ENCODE measurements at places on chromosomes 4 and X.

DNA sequence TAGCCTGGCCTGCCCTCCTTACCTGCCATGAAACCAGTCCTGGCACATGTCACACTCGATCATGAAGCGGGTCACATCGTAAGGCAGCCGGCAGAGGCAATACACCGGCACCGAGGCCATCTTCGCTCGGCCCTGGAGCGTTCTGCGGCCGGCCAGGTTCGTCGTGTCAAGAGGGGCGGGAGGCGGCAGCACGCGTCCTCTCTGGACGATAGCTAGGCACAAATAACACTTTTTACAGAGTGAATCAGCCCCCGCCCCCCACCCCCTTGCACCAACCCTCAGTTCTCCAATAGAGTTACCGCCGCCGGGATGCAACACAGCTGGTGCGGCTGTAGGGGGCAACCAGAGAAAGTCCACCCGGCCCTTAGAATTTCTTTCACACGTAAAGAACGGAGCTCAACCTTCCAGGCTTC lies 1.7 kb downstream of the PHF8 start:
- peak; percentile 29 for DNase-seq

GRCh38 chr4:173332963-173333657 lies 1.0 kb downstream of the HMGB2 start:
- DNase-seq = peak; percentile 35

GRCh38 chr4:157564218-157564617 lies 343.7 kb downstream of the GRIA2 start:
- no peak for DNase-seq

DNA sequence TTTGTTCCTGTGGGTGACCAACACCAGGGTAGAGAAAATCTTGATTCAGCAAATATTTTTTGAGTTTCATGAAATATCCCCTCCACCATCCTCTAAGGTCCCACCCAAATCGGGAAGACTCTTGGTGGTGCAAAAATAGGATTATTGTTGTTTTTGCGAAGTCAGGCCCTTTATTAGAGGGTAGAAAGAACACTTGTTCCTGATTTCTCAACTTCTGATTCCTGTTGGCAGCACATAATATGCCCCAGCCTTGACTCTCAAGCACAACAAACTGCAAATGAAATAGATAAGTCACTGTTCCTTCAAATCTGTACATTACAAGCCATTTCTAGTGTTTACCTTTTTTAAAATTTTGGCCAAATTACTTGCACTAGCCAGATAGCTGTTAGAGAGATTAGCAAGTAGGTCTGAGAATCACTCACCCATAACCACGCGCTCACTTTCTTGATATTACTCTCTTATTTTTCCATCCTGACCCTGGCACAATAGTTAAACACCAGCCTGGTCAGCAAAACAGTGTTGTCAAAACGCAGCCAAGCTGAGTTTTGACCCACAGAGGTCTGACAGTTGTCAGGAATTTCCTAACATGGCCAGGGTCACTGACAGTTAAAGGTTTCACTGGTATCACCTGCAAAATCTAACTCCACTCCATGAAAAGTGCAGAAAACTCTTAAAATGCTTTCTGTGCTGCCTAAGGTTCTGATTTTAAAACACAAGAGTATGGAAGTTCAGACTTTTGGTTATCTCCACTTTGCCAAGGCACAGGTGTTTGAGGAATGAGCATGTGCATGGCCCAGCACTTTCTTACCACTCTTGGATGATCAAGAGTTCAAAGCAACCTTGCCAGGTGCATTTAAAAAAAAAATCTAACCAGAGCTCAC lies 69.8 kb downstream of the RBM47 start:
- no peak for DNase-seq

DNA sequence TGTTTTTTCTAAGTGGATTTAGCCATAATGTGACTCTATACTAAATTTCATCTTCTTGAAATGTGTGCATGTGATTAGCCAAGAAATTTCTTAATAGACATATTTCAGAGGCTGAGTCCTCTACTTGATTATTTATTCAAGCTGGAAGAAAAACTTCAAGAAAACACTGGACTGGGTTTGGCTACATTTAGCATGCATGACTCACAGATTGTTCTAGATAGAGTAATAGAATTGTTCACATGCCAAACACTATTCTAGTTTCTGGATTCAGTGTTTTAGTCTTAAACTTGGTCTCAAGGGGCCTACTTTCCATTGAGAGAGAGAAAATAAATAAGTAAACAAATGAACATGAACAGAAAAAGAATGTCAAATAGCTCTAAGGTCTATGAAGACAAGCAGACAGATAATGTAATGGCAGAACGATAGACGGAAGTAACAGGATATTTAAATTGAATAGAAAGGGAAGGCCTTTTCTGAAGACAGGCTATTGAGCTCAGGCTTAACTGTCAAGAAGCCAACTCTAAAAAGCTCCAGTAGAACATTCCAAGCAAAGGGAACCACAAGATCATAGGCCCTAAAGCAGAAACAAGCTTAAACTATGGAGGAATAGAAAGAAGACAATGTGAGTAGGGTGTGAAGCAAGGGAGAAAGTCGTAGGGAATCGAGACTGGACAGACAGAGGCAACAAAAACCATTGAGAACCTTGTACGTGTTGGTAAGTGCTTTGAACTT lies 104.6 kb downstream of the TMEM144 start:
- no peak for DNase-seq

- DNase-seq = no peak
Measured at GRCh38 chrX:150037041-150037440, 98.8 kb upstream of the EOLA2 start.

- no peak for DNase-seq
Measured at GRCh38 chrX:20354505-20354904, 87.8 kb upstream of the RPS6KA3 start.

DNA sequence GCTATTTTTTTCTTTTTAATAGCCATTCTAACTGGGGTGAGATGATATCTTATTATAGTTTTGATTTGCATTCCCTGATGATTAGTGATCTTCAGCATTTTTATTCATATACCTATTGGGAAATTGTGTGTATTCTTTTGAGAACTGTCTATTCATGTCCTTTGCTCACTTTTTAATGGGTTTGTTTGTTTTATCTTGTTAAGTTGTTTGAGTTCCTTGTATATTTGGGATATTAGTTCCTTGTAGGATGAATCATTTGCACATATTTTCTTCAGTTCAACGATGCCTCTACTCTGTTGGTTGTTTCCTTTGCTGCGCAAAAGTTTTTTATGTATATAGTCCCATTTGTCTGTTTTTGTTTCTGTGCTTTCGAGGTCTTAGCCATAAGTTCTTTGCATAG lies 43.1 kb upstream of the DRP2 start:
- no peak for DNase-seq

DNA sequence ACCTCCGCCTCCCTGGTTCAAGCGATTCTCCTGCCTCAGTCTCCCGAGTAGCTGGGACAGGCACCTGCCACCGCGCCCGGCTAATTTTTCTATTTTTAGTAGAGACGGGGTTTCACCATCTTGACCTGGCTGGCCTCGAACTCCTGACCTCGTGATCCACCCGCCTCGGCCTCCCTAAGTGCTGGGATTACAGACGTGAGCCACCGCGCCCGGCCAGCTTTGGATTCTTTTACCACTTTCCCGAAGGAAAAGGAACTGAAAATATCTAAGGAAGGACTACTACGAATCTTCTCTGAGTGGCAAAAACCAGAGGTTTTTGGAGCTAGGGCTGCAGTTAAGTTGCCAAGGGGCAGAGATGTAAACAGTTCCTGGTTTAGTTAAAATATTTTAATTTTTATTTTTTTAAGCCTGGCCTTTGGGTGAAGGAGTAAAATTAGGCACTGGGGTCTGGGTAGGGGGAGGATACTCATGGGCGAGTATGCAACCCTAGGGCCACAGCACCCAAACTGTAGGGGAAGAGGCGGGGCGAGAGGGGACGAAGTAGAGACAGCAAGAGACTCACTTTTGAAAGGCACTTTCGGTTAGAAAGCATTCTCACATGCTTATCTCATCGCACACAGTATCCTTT lies 525 bp upstream of the CISD2 start:
- DNase-seq = no peak

DNA sequence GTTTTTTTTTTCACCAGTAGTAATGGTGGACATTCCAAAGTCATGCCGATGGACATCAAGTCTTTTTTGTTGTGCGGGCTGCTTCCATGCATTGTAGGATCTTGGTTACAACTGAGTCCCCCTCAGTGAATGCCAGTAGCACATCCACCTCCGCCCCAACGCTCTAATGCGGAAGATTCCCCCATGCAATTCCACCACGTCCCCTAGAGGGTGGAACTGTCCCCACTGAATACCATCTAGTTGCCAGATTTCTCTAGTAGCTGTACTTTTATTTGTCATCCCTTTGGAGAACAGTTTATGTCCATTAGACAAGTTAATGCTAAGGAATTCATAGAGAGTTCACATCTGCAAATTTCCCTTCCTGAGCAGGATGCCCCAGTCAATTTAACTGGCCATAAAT lies 6.7 kb downstream of the SHISA3 start:
- no peak for DNase-seq

DNA sequence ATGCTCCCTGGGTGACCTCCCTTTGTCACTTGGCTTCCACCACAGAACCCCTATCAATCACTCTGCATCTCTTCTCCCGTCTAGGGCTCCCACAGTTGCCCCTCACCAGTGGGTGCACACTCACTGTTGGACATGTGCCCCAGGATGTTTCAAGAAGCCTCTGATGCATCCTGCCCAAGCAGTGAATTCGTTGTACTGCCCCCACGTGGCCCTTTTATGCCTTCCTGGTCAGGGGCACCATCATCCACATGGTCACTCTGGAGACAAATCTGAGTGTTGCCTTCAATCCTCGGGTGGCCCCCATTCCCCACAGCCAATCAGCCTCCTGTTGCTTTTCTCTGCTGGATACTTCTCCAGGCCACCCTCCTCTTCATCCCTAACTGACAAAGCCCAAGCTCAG lies 12.2 kb downstream of the ITIH6 start:
- no peak for DNase-seq

DNA sequence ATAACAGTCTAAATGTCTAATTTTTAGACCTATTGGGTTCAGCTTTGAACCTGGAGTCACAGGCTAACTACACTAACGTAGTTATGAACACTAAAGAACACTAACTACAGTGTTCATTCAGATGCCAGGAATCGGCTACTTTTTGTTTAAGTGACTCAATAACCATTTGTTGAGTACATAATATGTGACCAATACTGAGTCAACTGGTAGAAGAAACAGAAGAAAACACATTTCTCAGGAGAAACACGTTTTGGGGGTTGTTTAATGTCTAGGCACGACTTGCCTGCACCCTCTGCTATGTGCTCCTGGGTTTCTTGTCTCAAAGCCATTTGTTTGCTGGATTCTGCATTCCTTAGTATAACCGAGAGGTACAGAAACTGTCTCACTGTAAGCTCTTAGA lies 18.6 kb upstream of the CLNK start:
- DNase-seq = no peak

GRCh38 chrX:40373641-40374040 lies 207.1 kb upstream of the ATP6AP2 start:
- DNase-seq = no peak

DNA sequence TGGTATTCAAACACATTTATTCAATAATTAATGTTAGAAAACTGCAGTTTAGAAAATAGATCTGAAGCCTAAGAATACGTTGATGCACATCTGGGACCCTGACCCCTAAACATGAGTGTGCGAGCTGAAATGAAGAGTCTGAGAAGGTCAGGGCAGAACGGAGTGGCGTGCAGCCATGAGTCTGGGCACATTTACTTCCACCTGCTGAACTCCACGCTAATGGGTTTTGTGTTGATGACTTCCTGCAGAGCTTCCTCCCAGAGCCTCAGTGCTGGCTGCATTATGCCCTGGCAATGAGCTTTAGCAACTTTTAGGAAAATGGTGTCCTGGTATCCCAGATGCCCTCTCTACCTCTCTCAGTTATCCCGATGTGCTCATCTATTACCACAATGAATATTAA lies 53.1 kb downstream of the FAM114A1 start:
- no peak for DNase-seq

DNA sequence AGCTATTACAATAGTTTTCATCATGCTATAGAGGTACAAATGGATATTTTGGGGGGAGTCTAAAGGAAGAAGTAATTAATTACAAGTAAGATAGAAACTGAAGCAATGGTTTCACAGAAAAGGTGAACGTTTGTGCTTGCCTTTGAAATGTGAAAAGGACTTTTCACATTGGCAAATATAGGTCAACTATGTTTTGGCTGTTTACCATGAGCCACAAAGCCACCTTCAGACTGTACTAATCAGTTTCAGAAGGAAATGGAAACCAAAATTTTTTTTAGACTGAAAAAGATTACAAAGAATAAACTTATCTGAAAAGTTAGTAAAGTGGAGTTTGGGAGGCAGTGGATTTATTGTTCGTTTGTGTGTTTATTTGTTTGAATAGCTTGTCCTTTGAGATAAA lies 32.1 kb downstream of the SYTL5 start:
- no peak for DNase-seq

- no peak for DNase-seq
Measured at GRCh38 chr4:41747230-41748055, 1.1 kb downstream of the PHOX2B start.

- DNase-seq = no peak
Measured at GRCh38 chr4:33696041-33696440, 2548.3 kb downstream of the ARAP2 start.

- DNase-seq = no peak
Measured at GRCh38 chr4:124810827-124811226, 98.3 kb upstream of the ANKRD50 start.

DNA sequence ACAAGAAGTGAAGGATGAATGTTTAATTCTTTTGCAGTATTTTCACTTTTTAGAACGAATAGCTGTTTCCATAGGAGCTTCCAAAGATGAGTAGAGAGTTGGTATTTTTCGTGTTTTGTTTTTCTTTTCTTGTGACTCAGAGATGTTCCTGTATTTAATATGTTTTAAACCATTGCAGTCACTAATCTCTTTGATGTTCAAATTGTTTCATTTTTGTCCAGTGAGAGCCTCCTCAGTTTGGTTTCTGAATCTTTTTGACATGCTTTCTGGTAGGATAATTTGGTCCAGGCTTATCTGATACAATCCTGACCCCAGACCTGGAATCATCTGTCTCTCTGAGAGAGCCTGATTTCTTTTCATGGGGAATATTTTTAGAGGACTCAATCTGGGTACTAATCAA lies 41.6 kb downstream of the BEX3 start:
- no peak for DNase-seq

DNA sequence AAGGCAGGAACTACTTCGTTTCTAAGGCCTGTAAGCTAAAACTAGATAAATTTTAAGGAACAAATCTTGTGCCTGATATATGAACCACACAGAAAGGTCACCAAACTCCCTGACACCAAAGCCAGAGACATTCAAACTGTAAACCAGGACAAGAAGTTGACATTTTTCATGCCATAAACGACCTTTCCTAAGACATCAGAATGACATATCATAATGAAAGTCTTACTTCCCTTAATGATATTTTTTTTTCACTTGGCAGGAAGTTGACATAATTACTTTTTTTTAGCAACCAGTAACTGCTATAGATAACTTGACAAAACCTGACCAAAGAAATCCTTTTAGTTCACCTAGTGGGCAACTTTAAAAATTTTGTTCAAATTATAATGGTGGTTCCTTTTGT lies 231.5 kb upstream of the AGTR2 start:
- DNase-seq = no peak

All from G401 (cell line).